ENCODE measurements at places on chromosomes 6 and 20.

GRCh38 chr6:1311400-1312202 is at the start of gene FOXQ1:
Gene FOXQ1, plus strand, starts transcription at chr6:1312098. Its CDS starts 607 bp downstream, at chr6:1312705.
- no peak for DNase-seq

DNA sequence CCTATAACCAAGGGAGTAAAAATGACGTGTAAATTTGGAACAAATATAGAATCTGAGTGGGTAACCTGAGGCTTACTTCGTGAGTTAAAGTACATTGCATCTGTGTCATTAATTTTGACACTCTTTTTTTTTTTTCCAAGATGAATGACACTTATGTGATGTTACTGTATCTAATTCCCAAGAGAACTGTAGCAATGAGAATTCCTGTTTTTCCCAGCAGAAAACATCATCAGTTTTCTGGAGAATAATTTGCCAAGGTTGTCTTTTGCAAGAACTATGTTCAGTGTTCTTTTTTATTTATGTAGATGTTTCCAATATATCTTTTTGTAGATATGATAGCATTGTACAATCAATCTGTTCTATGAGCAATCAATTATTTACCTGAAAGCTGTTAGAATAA is 283.6 kb downstream of the ARHGAP18 start:
- DNase-seq: no peak

DNA sequence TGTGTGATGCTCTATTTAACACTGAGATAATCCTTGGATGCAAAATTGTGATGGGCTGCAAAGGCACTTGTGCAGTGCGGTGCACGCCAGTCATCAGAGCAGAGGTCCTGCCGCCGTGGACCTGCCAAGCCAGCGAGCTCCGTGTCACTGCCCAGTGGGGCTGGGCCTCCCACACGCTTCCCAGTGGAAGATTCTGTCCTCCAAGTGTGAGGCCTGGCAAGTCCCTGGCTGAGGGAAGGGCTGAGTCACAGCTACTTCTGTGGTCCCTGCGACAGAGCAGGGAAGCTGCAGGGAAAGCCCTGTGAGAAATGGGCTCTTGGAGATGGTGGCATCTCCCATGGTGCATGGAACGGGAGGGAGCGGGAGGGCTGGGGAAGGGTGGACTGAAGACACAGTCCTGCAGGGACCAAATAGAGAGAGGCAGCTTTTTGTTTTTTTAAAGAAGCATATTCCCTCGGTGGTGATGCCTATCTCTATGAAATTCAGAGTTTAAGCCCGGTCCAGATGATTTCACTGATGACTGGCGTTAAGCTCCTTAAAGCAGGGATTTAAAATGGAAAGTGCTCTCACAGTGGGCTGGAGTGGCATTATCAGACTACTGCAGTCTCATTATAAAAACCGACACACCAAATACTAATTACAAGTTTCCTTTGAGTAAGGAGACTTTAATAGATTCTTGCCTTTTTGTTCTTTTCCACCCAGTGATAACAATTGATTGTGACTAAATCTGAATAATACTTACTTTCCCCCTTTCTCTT is 413.7 kb downstream of the QKI start:
- no peak for DNase-seq

DNA sequence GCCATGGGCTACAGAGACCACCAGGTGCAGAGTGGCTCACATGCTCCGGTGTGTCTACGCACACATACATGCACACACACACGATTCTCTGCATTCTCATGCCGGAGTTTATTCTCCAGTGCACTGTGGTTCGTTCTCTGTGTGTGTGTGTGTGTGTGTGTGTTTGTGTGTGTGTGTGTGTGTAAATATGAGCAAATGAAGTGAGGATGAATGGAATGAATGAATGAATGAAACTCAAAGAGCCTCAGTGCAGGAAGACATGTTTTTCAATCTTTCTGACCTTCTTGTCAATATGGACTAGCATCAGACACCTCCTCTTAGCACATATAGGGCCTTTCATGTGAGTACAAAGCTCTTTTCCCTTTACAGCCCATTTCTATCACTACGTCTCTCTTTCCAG is 1.6 kb downstream of the TMEM74B start:
- DNase-seq: no peak

GRCh38 chr6:12478921-12479320 is 188.8 kb downstream of the EDN1 start:
- no peak for DNase-seq
